ENCODE measurements at places on chromosomes 2 and 18.

- no peak for DNase-seq
These were observed 39.6 kb downstream of the ASB1 start for GRCh38 chr2:238466243-238466756.

DNA sequence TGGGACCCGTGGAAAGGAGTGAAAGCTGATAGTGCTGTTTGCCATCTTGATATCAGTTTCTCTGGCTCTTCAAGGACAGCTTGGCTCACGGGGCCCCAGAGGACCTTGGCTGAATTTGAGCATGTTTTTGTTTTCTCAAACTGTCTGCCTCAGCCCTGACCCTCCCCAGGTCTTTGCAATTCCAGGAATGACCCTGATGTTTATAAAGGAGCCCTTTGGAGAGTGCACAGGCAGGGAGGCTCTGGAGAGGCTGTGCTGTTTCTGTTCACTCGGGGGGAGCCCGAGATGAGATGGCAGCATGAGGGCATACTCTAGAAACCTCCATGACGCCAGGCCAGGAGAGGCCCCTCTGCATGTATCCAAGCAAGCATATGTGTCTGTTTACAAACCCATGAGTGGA is 16.4 kb downstream of the IGFBP2 start:
- DNase-seq: no peak

DNA sequence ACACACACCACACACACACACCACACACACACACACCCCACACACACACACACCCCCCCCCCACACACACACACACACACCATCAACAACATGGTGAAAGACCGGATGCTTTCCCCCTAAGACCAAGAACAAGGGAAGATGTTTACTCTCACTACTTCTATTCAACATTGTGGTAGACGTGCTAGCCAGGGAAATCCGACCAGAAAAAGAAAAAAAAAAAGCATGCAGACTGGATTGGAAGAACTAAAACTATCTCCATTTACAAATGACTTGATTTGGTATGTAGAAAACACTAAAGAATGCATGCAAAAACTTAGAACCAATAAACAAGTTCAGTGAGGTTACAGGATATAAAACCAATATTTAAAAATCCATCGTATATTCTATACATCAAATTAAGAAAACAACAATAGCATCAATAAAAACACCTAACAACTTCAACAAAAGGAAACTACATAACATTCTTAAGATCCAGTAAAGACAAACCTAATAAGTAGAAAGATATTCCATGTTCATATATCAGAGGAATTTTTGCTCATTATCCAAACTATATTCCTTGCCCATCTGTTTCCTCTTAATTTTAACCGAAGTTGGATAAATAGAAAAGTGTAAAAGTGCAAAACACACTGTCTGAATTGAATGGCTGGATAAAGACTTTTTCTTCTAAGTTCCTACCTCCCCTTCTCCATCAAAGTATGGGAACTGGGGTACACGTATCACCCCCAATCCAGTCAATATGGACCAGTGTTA is 51.5 kb upstream of the RNU4ATAC start:
- DNase-seq: no peak

DNA sequence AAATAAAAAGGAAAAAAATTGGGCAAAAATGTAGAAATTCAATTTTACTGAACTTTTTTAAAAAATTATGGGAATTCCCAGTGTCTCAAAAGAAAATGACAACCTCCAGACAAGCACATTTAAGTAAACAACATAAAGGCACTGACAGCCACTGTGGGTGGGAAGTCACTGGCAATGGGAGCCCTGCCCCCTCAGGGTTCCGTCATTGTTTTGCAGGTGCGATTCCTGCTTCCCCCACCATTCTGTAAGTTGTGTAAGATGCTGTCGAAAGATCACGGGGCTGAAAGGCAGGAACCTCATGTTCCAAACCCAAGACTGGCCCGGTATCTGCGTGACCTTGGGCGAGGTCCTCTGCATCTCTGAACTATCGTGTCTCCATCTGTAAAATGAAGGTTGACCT is 15.8 kb upstream of the ASPRV1 start:
- DNase-seq: no peak

DNA sequence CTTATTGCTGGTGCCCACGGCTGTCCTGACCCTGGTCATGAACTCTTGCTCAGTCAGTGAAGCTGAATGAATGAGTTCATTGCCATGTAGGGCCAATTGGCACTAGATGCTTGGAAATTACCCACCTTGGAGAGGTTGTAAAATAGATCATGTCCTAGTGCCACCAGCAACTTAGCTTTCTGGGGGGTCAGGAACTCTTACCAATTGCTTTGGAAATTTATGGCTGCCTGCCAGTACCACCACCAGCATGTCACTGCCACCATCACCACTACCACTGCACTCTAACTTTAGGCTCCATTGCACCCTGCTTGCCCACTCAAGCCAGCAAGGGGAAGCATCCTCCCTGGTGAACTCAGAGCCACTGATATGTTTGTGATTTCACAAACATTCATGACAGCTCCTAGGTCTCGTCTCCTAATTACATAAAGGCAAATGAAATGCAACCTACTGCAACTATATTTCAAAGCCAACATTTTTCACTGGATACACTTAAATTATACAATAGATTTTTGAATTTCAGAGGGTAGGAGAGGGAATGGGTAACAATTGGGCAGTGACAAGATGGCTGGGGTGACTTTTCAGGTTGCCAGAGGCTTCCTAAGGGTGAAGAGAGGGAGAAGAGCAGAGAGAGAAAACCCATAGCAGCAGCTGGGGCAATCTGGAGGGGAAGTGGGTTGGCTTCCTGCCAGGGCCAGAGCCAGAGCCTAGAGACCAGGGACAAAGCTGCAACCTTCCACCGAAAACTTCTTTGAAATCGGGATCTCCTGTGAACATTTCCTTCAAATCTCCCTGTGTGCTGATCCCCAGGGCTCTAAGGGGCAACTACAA is 3.5 kb upstream of the EMILIN1 start:
- no peak for DNase-seq

GRCh38 chr2:235325151-235325550 is 168.7 kb upstream of the AGAP1 start:
- DNase-seq: no peak

DNA sequence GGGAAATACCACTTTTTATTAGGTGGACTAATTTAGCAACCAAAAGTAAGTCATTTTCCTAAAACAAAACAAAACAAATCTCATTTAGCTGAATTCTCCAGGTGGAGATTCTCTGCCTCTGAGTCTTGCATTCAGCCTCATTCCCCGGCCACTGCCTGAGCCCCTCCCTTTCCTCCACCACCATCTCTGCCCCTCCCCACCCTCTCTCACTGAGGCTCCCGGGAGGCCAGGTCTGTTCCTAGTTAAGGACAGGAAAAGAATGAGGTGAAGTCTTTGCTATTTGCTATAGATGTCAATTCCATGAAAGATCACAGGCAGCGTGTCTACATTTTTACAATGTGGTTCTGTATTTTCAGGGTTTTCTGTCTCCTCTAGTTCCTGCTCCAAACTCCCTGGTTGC is 83.0 kb upstream of the SOX11 start:
- DNase-seq: no peak

DNA sequence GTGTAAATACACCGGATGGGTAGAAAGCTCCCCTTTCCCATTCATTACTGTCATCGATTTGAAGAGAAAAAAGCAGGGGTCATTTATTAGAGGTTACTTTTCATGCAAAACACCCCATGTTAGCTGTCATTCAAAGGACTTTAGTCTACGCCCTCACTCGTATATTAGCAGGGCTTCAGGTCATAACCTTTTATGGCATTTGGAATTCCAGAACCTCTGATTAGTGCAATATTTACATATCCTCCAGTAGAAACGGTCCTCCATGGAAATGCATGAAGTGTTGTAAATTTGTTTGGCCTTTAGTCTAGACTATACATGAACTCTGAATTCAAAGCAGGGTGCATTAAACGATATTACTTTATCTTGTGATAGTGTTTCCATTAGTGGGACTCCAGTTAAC is 180.5 kb downstream of the ZNF516 start:
- no peak for DNase-seq

All from T1000 (cell line).